Forelimb muscle (tissue), 1 donor: ENCODE measurements at places on chromosomes 3 and 15.

GRCh38 chr15:47500842-47501241, 216.5 kb upstream of the SEMA6D start:
- no peak for DNase-seq

DNA sequence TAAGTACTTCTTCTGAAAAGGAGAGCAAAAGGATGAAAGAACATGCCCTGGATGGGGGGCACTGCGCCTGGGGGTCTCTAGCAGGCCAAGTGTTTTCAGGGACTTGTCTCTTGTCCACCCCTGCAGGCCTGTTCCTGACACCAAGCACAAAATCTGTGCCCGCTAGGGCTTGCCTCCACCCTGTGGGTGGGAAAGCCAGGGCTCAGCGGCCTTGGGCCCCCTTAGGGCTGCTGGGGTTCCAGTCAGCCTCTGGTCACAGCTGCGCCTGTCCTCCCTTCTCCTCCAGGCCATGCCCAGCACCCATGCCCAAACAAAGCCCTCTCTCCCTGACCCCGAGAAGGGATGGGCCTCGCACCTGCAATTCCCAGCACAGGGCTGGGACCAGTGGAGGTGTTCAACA, 71.1 kb upstream of the TRPM1 start:
- DNase-seq = no peak

DNA sequence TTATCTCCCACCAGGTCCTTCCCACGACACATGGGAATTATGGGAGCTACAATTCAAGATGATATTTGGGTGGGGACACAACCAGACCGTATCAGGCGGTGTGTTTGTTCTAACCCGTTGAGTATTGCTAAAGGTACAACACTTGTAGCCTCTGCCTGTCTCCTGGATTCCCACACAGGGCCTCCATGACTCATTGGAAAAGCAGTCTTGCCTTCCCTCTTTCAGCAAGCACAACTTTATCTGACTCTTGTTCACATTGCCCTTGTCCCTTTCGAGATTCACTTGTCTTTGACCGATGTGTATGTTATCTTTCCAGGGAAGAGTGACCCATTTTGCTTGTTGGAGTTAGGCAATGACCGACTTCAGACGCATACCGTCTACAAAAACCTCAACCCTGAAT, 152.3 kb downstream of the MCTP2 start:
- no peak for DNase-seq

DNA sequence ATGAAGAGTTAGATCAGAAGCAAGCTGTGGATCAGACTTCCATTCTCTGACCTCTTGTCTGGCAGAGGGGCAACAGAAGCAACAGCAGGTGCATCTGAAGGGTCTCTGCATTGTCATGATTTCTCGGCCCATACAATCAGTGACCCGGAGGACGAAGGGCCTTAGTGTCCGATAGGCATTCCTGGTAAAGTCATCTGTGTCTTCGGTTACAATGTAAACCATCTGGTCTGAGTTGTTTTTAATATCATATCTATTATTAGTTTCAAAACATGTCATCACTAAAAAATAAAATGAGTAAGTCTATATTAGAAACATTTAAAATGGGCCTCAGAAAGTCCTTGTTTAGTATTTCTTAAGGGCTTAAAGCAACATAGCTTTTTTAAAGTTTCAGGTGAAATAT, 38.8 kb upstream of the PLOD2 start:
- no peak for DNase-seq

GRCh38 chr3:39378088-39378487, 5.1 kb upstream of the SLC25A38 start:
- DNase-seq = no peak

DNA sequence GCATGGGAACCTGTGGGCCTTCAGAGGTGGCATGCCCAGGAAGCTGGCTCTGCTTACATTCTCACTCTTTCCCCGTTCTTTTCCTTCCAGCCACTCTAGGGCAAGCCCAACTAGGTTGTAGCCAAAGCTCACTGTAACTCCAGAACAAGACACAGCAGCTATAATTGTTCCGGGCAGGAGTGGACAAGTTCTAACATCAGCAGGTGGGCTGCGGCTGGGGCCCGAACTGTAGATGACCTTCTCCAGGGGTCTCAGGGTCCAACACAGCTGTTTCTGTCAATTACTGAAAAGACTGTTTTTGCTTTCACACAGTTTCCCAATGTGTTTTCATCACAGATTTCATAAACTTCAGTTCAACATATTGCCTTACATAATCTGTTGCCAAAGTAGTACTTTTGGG, 11.5 kb downstream of the RASGRP1 start:
- DNase-seq = no peak

DNA sequence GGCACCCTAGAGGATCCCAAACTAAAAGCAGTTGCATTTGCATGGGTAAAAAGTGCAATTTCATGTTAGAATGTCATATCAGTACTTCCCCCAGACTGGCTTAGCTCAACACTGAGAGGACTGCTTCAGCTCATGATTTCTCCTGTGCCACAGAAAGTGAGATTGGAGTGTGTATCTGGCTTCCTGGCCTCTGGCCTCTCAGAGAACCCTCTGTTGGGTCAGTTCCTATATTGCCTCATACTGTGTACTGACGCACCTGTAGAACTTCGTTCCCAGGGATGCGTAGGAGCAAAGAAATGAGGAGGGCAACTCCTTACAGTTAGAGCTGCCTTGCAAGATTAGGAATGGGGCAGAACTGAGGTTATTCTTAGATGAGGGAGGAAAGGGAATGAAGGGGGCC, 340.8 kb downstream of the TIGIT start:
- DNase-seq = no peak

- DNase-seq = no peak
Measured at GRCh38 chr3:45135959-45136358, 10.2 kb downstream of the CDCP1 start.

GRCh38 chr15:25416693-25417092, 22.1 kb downstream of the UBE3A start:
- DNase-seq = no peak

- DNase-seq = no peak
Measured at GRCh38 chr15:89542369-89542768, 32.9 kb upstream of the TICRR start.

GRCh38 chr3:69378112-69378802, 7.6 kb downstream of the FRMD4B start:
- DNase-seq = no peak

DNA sequence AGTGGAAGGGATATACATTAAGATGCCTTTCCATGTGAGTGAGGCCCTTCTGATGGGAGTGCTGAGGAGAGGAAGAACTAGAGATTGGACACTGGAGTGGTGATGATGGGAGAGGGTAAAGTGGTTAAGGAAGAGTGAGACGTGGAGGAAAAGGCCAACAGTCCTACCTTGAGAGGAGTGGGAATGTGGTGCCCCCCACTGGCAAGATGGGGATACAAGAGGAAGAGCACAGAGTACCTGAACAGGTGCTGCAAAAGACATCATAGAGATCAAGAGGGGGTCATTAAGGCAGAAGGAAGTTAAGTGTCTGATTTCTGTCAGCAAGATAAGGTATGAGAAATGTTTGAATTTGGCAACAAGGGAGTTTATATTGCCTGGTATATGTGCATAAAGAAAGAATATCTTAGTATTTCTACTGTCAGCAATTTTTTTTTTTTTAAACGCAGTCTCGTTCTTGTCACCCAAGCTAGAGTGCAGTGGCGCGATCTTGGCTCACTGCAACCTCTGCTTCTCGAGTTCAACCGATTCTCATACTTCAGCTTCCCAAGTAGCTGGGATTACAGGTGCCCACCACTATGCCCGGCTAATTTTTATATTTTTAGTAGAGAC, 34.0 kb downstream of the ARIH2 start:
- no peak for DNase-seq

DNA sequence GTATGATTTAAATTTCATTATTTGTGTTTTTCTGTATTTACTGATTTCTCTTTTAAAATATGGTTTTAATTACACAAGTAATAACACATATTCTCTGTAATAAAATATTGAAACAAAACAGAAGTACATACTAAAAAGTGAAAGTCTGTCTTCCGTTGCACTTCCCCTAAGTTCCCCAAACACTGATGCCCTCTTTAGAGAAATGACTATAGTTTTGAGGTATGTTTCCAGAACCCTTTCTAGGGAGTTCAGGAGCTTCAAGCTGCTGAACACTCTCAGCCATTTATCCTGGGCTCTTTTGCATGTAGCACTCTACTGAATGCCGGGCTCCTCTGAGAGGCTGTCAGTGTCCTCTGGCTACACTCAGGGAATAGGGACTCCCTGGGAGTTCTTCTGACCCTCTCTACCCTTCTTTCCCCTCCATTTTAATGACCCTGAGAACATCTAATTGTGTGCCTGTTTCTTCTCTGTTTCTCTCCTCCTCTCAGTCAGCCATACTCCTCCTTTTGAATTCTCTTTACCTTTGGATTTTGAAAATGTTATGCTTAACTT, 60.4 kb upstream of the KCNAB1 start:
- DNase-seq = no peak

DNA sequence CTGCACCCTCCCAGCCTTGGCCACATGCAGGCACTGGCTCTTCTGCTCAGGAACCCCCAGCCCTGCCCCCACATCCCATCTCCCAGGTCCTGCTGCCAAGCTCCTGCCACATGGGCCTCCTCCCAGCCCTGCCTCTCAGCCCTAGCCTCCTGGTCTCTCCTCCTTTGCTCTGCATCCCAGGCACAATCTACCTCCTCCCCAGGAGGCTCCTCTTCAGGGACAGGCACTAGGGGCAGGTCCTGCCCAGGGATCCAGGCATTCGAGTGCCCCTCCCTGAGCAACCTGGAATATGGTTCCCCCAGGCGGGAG, 12.4 kb downstream of the DNAJB8 start:
- no peak for DNase-seq

GRCh38 chr15:87929841-87930240, 326.7 kb downstream of the NTRK3 start:
- no peak for DNase-seq

- no peak for DNase-seq
Measured at GRCh38 chr3:31862666-31863279, 118.3 kb downstream of the OSBPL10 start.

DNA sequence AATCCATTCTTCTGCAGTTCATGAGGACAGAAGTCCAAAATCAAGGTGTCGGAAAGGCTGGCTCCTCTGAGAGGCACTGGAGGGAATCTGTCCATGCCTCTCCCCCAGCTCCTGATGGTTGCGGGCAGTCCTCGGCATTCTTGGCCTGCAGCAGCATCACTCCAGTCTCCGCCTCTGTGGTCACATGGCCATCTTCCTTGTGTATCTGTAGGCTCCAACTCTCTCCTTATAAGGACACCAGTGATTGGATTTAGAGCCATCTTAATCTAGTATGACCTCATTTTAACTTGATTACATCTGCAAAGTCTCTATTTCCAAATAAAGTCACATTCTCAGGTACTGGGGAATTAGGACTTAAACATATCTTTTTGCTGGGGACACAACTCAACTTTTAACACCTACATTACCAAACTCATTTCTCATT, 56.0 kb upstream of the FLNB start:
- no peak for DNase-seq

DNA sequence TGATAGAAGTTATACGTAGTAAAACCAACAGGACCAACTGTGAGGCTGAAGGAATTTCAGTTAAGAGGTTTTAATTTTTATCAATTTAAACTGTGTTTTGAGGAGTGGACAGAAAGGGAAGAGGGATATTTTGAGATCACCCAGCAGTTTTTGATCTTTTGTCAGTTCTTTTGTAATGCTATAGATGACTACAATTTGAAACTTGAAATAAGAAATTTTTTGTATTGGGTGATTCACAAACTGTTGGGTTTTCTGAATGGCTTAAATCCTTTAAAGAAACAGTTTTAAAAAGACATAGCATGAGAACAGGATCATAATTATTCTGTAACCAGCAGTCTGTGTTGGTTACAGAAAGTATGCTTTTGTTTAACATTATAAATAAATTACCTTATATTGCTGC, 67.4 kb downstream of the TCF12 start:
- DNase-seq = no peak

- no peak for DNase-seq
Measured at GRCh38 chr3:147189016-147189415, 217.3 kb downstream of the ZIC4 start.

DNA sequence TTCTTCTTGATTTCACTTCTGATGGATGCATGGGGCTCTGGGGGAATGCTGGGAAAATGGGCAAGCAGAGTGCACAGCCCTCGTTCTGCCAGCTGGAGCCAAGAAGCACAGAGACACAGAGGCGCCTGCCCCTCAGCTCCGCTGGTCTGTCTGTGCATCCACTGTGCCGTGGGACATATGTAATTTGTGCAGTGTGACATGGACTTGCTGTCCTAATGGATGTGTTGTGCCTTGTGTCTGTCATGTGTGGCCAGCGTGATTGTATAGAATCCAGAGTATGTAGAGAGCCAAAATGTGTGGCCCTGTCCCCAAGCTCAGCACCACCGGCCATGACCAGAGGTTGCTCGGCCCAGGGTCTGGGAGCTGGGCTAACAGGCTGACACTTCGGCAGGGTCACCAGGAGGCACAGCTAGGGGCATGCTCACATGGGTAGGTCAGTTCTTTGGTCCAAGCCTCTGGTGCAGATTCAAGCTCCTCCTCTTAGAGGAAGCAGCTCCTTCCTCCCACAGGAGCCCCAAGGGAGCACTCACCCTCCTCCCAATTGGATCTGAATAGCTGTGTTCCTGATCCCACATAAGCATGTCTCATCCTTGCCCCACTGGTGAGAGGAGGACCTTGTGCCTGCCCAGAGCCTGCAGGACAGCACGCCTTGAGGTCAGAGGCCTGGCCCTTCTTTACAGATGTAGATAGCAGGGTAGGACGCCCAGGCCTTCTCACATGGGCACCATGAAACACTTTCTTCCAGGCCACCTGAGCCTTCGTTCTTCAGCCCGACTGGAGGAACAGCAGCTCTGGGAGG, 100.8 kb upstream of the ABHD17C start:
- DNase-seq = no peak

DNA sequence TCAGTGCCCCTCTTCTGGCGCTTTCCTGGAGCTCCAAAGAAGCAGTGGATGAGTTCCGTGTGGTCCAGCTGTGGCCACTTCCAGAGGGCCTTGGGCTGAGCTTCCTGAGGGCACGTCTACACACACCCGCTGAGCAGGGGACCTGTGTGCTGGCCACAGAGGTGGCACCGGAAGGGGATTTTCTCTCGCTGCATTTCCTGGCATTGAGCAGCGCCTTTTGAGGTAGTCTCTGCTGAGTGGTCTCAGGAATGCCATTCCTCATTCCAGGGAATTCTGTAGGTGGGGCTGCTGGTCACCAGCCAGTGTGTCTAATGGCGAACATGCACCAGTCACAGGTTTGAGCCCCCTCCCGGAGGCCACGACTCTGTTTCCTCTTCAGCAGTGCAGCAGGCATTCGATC, 48.1 kb downstream of the AMOTL2 start:
- DNase-seq = no peak

GRCh38 chr15:44804298-44805046, 68.1 kb downstream of the TRIM69 start:
- no peak for DNase-seq

- DNase-seq = no peak
Measured at GRCh38 chr15:60390231-60390630, 7.6 kb downstream of the ANXA2 start.

GRCh38 chr15:81725590-81725989, 320.2 kb downstream of the MEX3B start:
- no peak for DNase-seq
